ENCODE measurements at places on chromosomes 3 and 15. TPM values are rescaled to one million over a fixed set of nuclear protein-coding genes. Genes with fewer than 3 reads are reported as not detected.

The FGF12 gene
- 3.6 TPM for total RNA-seq

GRCh38 chr3:99473321-99473751 is 165.1 kb upstream of the COL8A1 start:
- H3K4me1 ChIP-seq, result no peaks in the 10 kb centered on the region
- H3K27me3 ChIP-seq, result no peaks in the 10 kb centered on the region
- no peak overlapping the region for H3K4me3 ChIP-seq
- H3K36me3 ChIP-seq, result no peaks in the 10 kb centered on the region
- no peak overlapping the region for H3K27ac ChIP-seq

- no peak overlapping the region for H3K4me3 ChIP-seq
- H3K27me3 ChIP-seq, result no peaks in the 10 kb centered on the region
- H3K27ac ChIP-seq, result no peak overlapping the region
Measured at GRCh38 chr3:161291191-161291901, 70.2 kb downstream of the NMD3 start.

GRCh38 chr3:114619771-114620170 is 325.9 kb downstream of the TIGIT start:
- DNase-seq, result no peak
- peaks cover 16% of the 10 kb centered on the region for H3K4me1 ChIP-seq
- H3K27ac ChIP-seq, result no peak overlapping the region
- no peak overlapping the region for H3K4me3 ChIP-seq
- no peaks in the 10 kb centered on the region for H3K27me3 ChIP-seq

The ISG20 gene
- 23.6 TPM for total RNA-seq

The B3GALNT1 gene
- total RNA-seq, result 21.6 TPM

GRCh38 chr3:116191409-116191808 is 253.9 kb downstream of the LSAMP start:
- DNase-seq, result no peak
- H3K36me3 ChIP-seq, result no peaks in the 10 kb centered on the region
- no peak overlapping the region for H3K4me3 ChIP-seq
- no peak overlapping the region for H3K27ac ChIP-seq
- no peaks in the 10 kb centered on the region for H3K4me1 ChIP-seq

The CXCR6 gene
- total RNA-seq, result 4.1 TPM

The ASB14 gene
- total RNA-seq, result 0.13 TPM

DNA sequence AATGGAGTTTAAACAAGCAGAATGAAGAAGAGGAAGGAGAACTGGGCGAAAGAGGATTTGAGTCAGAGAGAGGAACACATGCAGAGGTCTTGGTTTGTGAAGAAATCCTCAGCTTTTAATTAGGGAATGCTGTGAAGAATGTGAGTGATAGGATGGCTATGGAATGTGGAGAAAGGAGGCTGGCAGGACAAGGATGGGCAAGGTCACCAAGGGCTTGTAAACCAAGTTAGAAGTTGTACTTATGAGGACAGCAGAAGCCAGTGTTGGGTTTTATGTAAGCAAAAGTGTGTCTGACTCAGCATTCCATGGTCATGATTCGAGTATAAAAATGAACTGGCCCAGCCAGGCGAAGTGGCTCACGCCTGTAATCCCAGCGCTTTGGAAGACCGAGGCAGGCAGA is 60.0 kb upstream of the IL12A start:
- no peak overlapping the region for H3K4me3 ChIP-seq
- H3K27me3 ChIP-seq, result no peaks in the 10 kb centered on the region
- no peak overlapping the region for H3K27ac ChIP-seq
- no peak for DNase-seq
- H3K4me1 ChIP-seq, result peaks cover 16% of the 10 kb centered on the region
- H3K36me3 ChIP-seq, result no peaks in the 10 kb centered on the region

DNA sequence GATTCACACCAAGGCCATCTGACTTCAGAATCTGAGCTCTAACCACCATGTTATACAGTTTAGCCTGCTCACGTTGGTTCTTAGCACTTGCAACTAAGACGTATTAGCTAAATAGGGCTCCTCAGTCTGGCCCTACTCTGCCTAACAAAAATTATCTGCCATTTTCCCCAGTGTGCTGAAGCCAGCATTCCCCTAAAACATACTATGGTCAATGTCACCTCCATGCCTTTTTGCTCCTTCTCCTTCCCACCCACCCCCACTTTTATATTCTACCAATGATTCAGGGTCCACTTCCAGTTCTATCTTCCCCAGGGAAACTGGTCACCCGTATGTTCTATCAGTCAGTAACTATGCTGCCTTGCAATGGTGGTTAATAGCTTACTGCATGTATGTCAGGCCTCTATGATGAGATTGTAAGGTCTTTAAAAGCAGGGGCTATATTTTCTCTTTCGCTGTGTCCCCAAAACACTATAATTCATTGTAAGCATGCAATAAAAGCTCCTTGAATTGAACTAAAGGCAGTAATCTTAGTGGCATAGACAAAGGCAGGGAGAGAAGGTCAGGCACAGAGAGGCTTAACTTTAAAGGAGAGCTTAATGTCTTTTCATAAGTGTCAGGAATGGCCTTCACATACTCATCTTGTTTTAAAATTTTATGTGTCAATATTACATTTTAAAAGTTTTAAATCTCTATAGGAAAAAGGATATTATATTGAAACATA is 23.3 kb downstream of the POPDC2 start:
- no peaks in the 10 kb centered on the region for H3K27me3 ChIP-seq
- peak overlapping the region; percentile 93 for H3K27ac ChIP-seq
- H3K36me3 ChIP-seq, result peaks cover 3% of the 10 kb centered on the region
- H3K4me1 ChIP-seq, result peaks cover 36% of the 10 kb centered on the region
- no peak overlapping the region for H3K4me3 ChIP-seq

- H3K4me1 ChIP-seq, result no peaks in the 10 kb centered on the region
- DNase-seq, result no peak
- H3K27me3 ChIP-seq, result no peaks in the 10 kb centered on the region
- no peak overlapping the region for H3K27ac ChIP-seq
- H3K4me3 ChIP-seq, result no peak overlapping the region
Measured at GRCh38 chr3:43073116-43073835, 32.6 kb downstream of the POMGNT2 start.

GRCh38 chr15:69701198-69701597 is 248.6 kb downstream of the RPLP1 start:
- no peak overlapping the region for H3K27ac ChIP-seq
- H3K36me3 ChIP-seq, result no peaks in the 10 kb centered on the region
- no peak overlapping the region for H3K4me3 ChIP-seq
- H3K27me3 ChIP-seq, result no peaks in the 10 kb centered on the region
- H3K4me1 ChIP-seq, result no peaks in the 10 kb centered on the region

The GOLGA6L7 gene
- not detected for total RNA-seq

The LDHAL6B gene
- total RNA-seq, result not detected

The MST1 gene
- total RNA-seq, result 12.5 TPM

DNA sequence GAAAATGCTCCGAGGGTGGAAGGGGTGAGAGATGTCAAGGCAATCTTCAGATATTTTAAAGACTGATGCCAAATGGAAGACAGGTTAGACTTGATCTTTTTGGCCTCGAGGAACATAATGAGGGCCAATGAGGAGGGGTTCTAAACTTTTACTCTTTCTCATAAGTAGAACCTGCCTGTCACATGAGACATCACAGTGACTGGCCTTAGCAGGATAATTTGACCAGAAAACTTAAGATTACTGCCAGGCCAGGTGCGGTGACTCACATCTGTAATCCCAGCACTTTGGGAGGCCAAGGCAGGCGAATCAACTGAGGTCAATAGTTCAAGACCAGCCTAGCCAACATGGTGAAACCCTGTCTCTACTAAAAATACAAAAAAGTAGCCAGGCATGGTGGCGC is 12.2 kb downstream of the TM4SF4 start:
- H3K36me3 ChIP-seq, result no peaks in the 10 kb centered on the region
- DNase-seq, result no peak
- H3K27ac ChIP-seq, result no peak overlapping the region

GRCh38 chr3:138186803-138187295 is 252 bp upstream of the ARMC8 start:
- peak overlapping the region; percentile 96 for H3K27ac ChIP-seq
- H3K4me3 ChIP-seq, result peak overlapping the region; percentile 83
- peaks cover 40% of the 10 kb centered on the region for H3K4me1 ChIP-seq
- DNase-seq, result peak; percentile 96
- H3K27me3 ChIP-seq, result no peaks in the 10 kb centered on the region

DNA sequence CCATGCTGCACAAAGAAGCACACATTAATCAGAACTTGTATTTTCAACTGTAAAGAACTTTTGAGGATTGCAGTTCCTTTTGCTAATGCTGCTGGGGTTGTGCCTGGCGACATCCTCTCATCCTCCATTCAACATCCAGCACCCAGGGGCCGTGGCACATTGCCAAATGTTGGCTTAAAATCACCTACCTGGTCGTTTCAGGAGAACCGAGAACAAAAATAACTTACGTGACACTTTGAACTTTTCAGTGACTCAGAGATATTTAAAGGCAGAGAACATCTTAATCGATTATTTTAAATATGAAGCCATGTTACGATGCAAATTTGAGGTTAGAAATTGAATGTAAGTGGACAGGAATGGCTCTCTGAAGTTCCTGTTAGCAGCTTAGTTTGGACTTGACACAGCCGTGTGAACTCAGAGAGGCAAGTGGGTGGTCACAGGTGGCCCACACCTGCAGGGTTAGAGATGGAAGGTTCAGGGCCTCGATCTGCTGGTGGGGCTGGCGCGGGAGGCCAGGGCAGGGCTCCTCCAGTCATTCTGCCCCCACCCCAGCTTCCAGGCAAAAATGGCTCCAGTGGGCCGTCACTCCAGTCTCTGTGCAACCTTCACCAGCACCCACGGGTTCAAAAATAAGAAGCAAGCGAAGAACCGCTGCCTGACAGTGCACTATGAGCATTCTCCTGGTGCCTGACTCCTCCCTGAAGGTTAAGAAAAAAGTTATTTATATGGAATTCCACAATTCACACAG is 12.2 kb downstream of the LRRK1 start:
- no peaks in the 10 kb centered on the region for H3K27me3 ChIP-seq
- H3K36me3 ChIP-seq, result no peaks in the 10 kb centered on the region
- H3K4me1 ChIP-seq, result peaks cover 10% of the 10 kb centered on the region
- H3K4me3 ChIP-seq, result no peak overlapping the region
- H3K27ac ChIP-seq, result no peak overlapping the region
- no peak for DNase-seq

DNA sequence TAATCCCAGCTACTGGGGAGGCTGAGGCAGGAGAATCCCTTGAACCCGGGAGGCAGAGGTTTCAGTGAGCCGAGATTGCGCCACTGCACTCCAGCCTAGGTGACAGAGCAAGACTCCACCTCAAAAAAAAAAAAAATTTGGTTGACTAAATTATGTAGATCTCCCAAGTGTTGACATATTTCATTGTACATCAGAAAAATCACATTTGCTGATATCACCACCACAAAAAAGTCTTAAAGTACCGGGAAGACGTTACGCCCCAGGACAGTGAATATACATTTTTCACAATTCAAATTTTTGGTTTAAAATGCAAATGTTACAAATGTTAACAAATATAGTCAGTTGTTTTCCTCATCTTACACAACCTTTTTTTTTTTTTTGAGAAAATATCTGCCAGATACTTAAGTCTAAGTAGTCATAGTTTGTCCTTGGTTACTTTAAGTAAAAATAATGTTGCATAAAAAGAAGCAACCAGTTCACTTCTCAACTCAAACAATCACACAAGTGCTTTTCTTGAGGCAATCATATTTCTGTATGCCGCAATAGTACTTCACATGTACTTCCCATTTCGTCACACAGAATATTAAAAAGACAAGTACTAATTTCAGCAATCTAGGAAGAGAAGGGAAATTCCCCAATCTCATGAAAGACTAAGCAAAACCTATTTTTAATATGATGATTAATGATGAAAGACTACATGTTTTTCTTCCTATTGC is 41.0 kb upstream of the TCF12 start:
- H3K27me3 ChIP-seq, result no peaks in the 10 kb centered on the region
- H3K4me3 ChIP-seq, result no peak overlapping the region
- peaks cover 13% of the 10 kb centered on the region for H3K4me1 ChIP-seq

The CPLX3 gene
- not detected for total RNA-seq

- H3K4me1 ChIP-seq, result peaks cover 51% of the 10 kb centered on the region
- no peak overlapping the region for H3K4me3 ChIP-seq
- no peaks in the 10 kb centered on the region for H3K27me3 ChIP-seq
- DNase-seq, result no peak
- no peaks in the 10 kb centered on the region for H3K36me3 ChIP-seq
Measured at GRCh38 chr15:39937696-39938095, 3.8 kb downstream of the EIF2AK4 start.

Data from left lung (tissue), 14 donors.